Hindlimb muscle (tissue), 1 donor: ENCODE measurements at places on chromosomes 5 and 9.

- DNase-seq, result no peak
Observed at GRCh38 chr9:97531888-97532376, 30.5 kb downstream of the TMOD1 start.

DNA sequence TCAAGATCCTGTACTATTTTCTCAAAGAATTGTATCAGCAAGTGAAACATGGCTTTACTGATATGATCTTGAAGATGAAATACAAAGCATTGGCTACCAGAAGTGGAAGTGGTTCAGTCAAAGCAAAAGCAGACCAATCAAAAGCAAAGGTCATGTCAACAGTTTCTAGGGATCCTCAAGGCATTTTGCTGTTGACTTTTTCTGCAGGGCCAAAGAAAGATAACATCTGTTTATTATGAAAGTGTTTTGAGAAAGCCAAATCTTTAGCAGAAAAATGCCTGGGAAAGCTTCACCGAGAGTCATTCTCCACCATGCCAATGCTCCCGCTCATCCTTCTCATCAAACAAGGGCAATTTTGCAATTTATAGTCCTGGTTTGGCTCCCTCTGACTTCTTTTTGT lies 90.3 kb upstream of the ACO1 start:
- DNase-seq, result no peak

GRCh38 chr5:1654786-1655495 lies 131.2 kb upstream of the LPCAT1 start:
- DNase-seq, result no peak

- DNase-seq, result no peak
Observed at GRCh38 chr9:137273611-137274320, 3.8 kb upstream of the TOR4A start.

GRCh38 chr5:116520771-116521170 lies 53.9 kb downstream of the SEMA6A start:
- DNase-seq, result no peak

DNA sequence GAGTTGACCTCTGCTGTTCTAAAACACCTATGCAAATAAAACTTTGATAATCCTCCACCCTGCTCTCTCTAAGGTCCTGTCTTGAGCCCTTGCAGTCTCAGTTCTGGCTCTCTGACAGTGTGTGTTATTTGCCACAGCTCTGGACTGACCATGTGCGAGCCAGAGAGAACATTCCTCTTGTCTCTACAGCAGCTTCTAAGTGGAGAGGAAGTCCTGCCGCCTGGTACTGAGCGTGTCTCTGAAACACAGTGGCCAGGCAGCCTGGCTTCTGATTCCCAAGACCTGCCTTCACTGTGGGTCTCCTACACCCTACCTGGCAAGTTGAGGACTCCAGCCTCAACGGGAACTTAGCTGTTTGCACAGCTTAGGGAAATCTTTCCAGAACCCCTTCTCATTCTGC lies 61.6 kb downstream of the ENTREP1 start:
- DNase-seq, result no peak

DNA sequence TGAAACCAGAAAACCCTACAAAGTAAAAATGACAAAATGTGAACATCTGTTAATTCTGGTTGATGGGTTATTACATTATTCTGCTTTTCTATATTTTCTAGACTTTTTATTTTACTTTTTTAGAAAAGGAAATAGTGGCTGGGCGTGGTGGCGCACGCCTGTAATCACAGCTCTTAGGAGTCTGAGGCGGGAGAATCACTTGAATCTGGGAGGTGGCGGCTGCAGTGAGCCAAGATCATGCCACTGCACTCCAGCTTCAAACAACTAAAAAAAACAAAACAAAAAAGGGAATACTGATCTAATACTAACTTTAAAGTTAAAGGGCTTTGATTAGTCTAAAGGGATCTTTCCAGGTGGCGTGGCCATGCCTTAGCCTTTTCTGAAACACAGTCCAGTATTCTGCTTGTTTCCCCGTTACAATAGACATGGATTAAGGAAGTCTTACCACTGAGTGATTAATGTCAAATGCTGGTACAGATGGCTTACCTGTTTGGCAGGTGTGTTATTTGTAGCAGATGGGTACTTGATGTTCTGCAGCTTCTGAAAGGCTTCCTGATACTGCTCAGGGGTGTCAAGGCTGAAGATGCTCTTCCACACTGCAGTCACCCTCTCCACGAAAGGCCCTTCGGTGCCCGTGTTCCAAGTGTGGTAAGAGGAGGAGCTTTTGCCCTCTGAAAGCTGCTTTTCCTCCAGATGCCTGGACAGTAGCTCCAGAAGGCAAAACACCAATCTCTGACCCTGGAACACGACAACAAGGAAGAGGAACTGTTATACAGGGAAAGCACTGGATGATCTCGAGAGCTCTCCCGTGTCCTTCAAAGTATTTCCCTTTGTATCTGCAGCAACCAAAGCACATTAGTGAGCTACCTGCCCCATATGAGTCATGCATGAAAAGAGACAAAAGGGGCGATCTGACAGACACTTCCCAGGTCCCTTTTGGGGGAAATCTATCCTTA lies 37.5 kb downstream of the CNOT8 start:
- no peak for DNase-seq

GRCh38 chr9:108099854-108100253 lies 610.3 kb upstream of the KLF4 start:
- DNase-seq, result no peak

DNA sequence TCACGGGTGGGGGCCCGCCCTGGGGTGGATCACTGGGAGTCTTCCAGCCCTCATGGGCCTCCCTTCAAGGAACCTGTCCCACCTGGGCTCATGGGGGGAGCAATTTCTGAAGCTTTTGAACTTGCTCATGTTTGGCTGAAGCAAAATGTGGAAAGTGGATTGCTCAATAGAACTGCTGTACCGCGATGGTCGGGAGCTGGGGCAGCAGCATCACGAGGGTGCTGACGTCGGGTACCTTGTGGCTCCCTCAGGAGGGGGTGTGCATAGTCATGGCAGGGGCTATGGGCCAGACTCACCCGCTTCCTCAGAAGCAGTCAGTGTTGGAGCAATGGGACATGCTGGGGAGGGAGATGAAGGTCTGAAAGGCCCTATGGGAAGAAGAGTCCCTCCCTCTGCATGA lies 57.9 kb downstream of the PRRT1B start:
- no peak for DNase-seq
